ENCODE measurements at places on chromosomes 5 and 9.

- no peak for DNase-seq
These were observed 19.3 kb downstream of the PGGT1B start for GRCh38 chr5:115243412-115243811.

- no peak for DNase-seq
These were observed 2124.9 kb downstream of the MAT2B start for GRCh38 chr5:165630261-165630778.

DNA sequence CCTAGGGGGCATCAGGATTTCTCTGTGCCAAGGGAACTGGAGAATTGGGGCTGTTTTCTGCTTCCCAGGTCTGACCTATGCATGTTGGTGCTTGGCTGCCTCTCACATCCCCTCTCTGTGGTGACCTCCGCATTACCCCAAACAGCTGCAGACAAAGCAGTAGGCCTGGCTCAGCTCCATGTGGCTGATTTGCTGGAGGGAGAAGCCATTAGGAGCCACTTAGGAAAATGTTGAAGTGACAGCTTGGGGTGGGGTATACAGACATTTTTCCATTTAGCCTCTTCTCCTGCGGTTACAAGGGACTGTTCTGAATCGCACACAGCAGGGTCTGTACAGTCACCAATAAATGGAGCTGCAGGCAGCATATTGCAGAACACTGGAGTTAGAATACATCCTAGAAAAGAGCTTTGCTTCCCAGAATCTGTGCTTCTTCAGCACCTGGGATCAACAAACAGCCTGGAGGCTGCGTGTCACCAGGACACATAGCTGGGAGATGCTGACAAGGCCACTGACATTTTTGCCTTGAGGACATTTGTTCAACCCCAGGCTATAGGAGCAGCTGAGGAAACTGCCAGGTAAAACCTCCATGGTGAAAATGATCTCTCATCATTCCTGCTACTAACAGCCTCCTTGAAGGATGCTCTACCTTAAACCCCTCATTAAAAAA lies 335.3 kb downstream of the DIRAS2 start:
- peak; percentile 59 for DNase-seq

DNA sequence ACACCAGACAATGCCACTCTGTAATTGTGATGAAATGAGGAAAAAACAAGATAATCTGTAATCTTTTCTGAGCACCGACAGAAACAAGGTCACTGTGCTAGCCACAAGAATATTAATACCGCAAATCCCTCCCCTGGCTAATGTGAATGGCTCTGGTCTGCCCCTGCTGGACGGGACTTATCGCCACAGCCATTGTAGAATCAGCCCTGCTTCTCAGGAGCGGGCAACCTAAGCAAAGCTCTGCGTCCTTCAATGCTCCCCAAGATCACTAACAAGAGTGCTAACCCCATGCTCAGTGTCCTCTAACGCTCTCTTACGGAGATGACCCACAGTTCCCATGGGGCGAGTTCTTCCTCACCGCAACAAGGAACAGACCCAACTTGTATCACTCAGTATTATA lies 42.7 kb downstream of the OR2V1 start:
- no peak for DNase-seq

GRCh38 chr5:135194126-135194488 lies 160.1 kb upstream of the PITX1 start:
- DNase-seq = no peak
